H1 (cell line): ENCODE measurements at places on chromosomes 1 and 21. TPM values are rescaled to one million over a fixed set of nuclear protein-coding genes. Genes with fewer than 3 reads are reported as not detected.
A peak's percentile ranks its signal among the peaks of the same experiment; 100 is the strongest.

DNA sequence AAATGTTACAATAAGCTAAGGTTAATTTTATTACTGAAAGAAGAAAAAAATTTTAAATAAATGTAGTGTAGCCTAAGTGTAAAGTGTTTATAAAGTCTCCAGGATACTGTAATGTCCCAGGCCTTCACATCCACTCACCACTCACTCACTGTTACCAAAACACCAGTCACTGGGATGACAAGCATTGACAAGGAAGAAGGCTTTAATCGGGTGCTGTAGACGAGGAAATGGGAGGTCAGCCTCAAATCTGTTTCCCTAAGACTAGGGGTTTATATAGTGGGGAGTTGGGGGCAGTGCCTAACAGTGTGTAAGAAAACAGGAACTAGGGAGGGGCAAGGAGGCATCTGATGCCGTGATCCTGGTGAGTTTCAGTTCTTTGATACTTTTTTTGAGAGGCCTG is 69.4 kb downstream of the CHRM3 start:
- DNase-seq, result no peak
- H3K27me3 ChIP-seq, result no peaks in the 10 kb centered on the region
- H3K27ac ChIP-seq, result no peak overlapping the region
- no peak overlapping the region for H3K4me3 ChIP-seq

DNA sequence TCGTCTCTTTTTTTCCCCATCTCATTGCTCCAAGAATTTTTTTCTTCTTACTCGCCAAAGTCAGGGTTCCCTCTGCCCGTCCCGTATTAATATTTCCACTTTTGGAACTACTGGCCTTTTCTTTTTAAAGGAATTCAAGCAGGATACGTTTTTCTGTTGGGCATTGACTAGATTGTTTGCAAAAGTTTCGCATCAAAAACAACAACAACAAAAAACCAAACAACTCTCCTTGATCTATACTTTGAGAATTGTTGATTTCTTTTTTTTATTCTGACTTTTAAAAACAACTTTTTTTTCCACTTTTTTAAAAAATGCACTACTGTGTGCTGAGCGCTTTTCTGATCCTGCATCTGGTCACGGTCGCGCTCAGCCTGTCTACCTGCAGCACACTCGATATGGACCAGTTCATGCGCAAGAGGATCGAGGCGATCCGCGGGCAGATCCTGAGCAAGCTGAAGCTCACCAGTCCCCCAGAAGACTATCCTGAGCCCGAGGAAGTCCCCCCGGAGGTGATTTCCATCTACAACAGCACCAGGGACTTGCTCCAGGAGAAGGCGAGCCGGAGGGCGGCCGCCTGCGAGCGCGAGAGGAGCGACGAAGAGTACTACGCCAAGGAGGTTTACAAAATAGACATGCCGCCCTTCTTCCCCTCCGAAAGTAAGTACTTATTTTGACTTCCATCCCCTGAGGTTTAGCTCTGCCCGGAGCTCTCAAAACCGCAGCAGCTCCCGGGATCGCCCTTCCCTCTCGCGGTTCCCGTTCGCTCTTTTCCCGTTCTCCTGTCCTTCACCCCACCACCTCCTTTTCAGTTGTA is 1.5 kb downstream of the TGFB2 start:
- DNase-seq, result no peak
- no peaks in the 10 kb centered on the region; the same call in 1 of the 2 replicates for H3K4me1 ChIP-seq
- no peak overlapping the region for H3K27ac ChIP-seq
- no peaks in the 10 kb centered on the region for H3K36me3 ChIP-seq
- peak overlapping the region; percentile 88 for H3K4me3 ChIP-seq

DNA sequence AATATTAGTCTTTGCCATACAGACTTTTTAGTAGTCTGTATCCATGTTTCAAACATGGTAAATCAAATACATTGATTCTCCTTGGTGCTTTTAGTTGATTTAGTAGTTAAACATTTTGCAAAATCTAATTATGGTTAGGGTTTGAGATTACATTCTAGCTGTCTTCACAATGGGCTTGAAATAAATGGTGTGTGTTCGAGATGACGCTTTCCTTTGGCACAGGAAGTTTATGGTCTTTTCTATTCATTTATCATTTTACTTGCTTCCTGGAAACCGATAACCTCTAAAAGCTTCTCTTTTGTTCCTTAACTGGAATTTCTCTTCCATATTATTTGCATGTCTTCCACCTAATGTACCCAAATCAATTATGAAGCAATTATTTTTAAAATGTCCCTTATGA is 38.4 kb downstream of the ZP4 start:
- no peak overlapping the region for H3K27ac ChIP-seq
- no peak for DNase-seq
- no peaks in the 10 kb centered on the region for H3K4me1 ChIP-seq
- H3K4me3 ChIP-seq, result no peak overlapping the region

GRCh38 chr1:90706437-90707362 is 10.4 kb downstream of the BARHL2 start:
- DNase-seq, result peak; percentile 80
- no peak overlapping the region for H3K27ac ChIP-seq
- H3K27me3 ChIP-seq, result peaks cover 78% of the 10 kb centered on the region
- peaks cover 14% of the 10 kb centered on the region for H3K4me1 ChIP-seq

GRCh38 chr1:151626740-151627334 is 15.0 kb downstream of the SNX27 start:
- no peak overlapping the region for H3K4me3 ChIP-seq
- H3K4me1 ChIP-seq, result no peaks in the 10 kb centered on the region
- H3K27ac ChIP-seq, result no peak overlapping the region
- H3K36me3 ChIP-seq, result no peaks in the 10 kb centered on the region
- no peak for DNase-seq
- no peaks in the 10 kb centered on the region for H3K27me3 ChIP-seq

DNA sequence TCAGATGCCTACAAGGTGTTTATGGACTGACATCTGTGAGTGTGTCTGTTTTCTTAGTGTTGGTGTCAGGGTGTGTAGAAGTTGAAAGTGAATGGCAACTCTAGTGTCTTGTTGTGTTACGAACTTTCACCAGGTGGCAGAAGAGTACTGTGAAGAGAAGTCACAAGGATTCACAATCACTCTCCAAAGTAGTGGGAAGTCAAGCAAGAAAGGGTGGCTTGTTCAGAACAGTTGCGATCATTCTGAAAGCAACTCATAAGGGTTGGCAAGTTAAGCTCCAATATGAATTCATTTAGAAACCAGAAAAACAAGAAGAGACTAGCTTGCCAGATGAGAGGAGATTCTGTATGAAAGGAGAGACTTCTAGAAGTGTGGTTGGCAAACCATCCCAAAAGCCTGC is 86.1 kb downstream of the FASLG start:
- H3K27me3 ChIP-seq, result no peaks in the 10 kb centered on the region
- no peak overlapping the region for H3K4me3 ChIP-seq
- no peak for DNase-seq
- no peaks in the 10 kb centered on the region for H3K4me1 ChIP-seq
- H3K27ac ChIP-seq, result no peak overlapping the region

- H3K4me1 ChIP-seq, result no peaks in the 10 kb centered on the region
- H3K27ac ChIP-seq, result no peak overlapping the region
- no peaks in the 10 kb centered on the region for H3K27me3 ChIP-seq
Measured at GRCh38 chr1:220076861-220077762, 12.5 kb downstream of the BPNT1 start.

- H3K36me3 ChIP-seq, result no peaks in the 10 kb centered on the region
- H3K27ac ChIP-seq, result no peak overlapping the region
- no peaks in the 10 kb centered on the region for H3K27me3 ChIP-seq
- no peak overlapping the region for H3K4me3 ChIP-seq
Measured at GRCh38 chr21:43360441-43361126, 66.3 kb downstream of the SIK1 start.

GRCh38 chr1:208437401-208437800 is 193.2 kb upstream of the PLXNA2 start:
- H3K4me3 ChIP-seq, result no peak overlapping the region
- no peaks in the 10 kb centered on the region for H3K4me1 ChIP-seq
- H3K27ac ChIP-seq, result no peak overlapping the region
- H3K27me3 ChIP-seq, result no peaks in the 10 kb centered on the region
- DNase-seq, result no peak

DNA sequence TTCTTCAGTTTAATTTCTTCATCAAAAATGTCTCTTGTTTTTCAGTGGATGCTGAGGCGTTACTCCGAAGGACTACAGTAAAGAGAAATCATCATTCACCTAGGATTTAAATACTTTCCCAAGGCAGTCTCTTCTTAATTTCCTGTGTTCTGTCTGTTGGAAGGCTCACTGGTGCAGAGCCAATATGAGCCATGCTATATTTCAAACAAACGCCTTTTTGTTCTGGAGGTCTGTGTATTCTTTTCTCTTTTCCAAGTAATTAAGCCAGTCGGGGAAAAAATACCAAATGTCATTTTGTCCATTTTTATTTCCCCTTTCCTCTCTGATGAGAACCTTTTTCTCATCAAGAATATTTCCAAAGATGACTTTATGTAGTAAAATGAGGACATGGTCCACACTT is 206.5 kb downstream of the RWDD3 start:
- peaks cover 7% of the 10 kb centered on the region for H3K4me1 ChIP-seq
- H3K27me3 ChIP-seq, result no peaks in the 10 kb centered on the region
- no peak overlapping the region for H3K4me3 ChIP-seq
- H3K36me3 ChIP-seq, result no peaks in the 10 kb centered on the region
- H3K27ac ChIP-seq, result no peak overlapping the region

DNA sequence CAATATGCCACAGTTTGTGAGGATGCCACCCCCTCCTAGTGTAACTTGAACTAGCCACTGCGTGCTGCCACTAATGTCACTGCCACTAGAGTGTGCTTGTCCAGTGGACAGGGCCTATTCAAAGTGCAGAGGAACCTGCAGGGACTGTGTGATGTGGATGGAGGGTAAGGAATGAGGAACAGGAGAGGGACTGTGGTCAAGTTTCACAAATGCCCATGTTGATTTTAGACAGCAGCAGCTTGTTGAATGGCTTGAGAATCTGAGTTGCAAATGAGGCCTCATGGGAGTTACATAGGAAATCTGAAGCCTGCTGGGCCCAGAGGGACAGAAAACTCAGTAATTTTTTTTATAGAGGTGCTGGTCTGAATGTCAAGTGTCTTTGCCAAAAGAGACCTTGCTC is 112.3 kb downstream of the HHAT start:
- no peaks in the 10 kb centered on the region for H3K36me3 ChIP-seq
- no peak overlapping the region for H3K4me3 ChIP-seq
- H3K27ac ChIP-seq, result no peak overlapping the region; the same call in 1 of the 2 replicates
- no peaks in the 10 kb centered on the region for H3K4me1 ChIP-seq
- DNase-seq, result no peak

DNA sequence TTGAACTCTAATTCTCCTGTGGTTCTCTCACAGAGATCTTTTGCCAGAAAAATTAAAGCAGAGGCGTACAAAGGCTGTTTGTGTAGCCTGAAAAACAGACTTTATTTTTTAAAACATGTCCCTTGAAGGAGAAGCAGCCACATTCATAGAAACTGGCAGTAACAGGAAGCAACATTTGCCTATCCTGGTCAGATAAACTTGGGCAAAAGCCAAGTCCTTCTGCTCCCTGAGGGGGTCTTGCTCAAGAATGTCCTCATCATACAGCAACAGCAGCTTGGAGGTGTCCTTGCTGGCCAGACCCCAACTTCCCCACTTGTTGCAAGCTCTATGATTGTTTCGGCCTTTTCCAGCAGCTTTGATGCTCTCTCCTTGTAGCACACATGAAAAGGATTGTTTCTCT is 36.3 kb downstream of the MSTO1 start:
- H3K36me3 ChIP-seq, result no peaks in the 10 kb centered on the region
- no peaks in the 10 kb centered on the region for H3K4me1 ChIP-seq
- H3K27ac ChIP-seq, result no peak overlapping the region
- DNase-seq, result no peak
- no peaks in the 10 kb centered on the region for H3K27me3 ChIP-seq

DNA sequence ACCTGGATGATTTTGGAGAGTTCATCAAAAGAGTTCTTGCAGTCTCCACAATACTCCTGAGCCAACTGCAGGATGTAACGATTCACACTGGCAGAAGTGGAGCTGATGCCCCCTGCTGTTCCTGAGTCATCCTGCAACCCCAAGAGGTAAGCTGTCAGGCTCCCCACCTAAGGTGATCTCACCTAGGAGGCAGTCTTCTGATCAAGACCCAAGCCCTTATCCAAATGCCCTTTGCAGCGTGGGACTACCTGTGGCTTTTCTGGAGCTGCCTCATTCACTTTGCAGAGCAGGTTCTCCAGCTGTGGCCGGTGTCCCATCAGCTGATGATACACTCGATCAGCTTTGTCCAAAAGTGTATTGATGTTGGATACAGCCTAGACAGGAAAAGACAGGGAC is 96.4 kb downstream of the UBR4 start:
- no peaks in the 10 kb centered on the region for H3K4me1 ChIP-seq
- H3K27ac ChIP-seq, result no peak overlapping the region
- no peaks in the 10 kb centered on the region for H3K27me3 ChIP-seq
- DNase-seq, result peak; percentile 10

DNA sequence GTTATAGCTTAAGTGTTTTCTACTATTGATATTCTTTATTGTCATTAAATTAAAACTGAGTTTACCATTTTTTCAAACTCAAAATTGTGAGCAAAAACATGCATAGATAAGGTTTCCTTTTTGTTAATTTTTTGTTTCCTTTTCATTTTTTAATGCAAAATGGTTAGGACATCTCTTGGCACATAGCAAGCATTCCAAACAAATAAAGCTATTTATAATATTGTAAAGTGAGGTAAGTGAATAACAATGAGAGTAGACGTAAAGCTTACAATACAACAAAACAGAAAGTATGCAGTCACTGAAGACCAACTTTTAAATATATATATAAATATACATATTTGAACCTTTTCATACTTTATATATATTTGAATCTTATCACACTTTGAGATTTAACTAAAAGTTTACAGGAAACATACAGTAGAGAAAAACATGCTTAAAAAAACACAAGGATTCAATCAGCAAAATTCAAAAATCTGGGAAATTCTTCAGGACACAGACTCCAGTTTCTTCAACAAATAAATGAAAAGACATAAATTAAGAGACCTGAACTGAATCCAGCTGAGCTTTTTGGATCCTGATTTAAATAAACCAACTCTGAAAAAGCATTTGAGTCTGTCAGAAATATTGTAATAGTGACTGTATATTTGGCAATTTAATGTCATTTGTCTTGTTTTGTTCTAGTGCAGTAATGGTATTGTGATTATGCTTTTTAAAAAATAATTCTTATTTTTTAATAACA is 67.5 kb upstream of the SAMSN1 start:
- no peak overlapping the region for H3K4me3 ChIP-seq
- no peak overlapping the region for H3K27ac ChIP-seq
- DNase-seq, result no peak
- no peaks in the 10 kb centered on the region for H3K27me3 ChIP-seq

Gene SEC22B
- 10.7 and 11.6 TPM in 2 replicates for total RNA-seq

Gene RNU1-2
- total RNA-seq, result 1,303 and 1,497 TPM in 2 replicates

Gene CHRNB2
- total RNA-seq, result 3.6 and 4.1 TPM in 2 replicates

Gene PBX1
- total RNA-seq, result 118 and 124 TPM in 2 replicates

Gene TEX38
- total RNA-seq, result not detected in 2 replicates

Gene TGFBR3
- 2.9 and 6.1 TPM in 2 replicates for total RNA-seq

Gene THEM5
- not detected in 2 replicates for total RNA-seq
